ENCODE measurements at places on chromosomes 7 and 10. TPM values are rescaled to one million over a fixed set of nuclear protein-coding genes. Genes with fewer than 3 reads are reported as not detected.

- DNase-seq: no peak
Observed at GRCh38 chr7:151244841-151245346, 3.6 kb downstream of the SMARCD3 start.

DNA sequence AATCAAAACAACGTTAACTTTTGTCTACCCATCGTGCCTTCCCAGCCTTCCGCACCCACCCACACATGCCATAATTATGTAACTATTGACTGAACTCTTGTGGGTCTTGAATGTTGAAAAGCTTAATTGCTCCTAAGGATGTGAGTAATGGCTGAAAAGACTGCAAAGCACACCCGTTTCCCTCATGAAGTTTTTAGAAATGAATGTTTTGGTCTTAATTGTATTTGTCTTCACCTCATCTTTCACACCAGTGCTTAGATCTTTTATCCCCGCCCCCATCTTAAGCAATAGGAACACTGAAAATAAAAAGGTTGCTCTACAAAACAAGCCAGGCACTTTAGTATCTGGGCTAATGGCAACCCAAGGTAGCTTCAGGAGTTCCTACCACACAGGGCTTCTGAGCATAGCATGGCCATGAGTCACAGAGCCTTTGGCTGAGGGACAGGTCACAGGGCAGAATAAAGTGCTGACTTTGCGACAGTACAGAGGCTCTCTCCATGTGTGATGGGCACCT, 690.5 kb downstream of the PARD3 start:
- DNase-seq: peak; percentile 55

DNA sequence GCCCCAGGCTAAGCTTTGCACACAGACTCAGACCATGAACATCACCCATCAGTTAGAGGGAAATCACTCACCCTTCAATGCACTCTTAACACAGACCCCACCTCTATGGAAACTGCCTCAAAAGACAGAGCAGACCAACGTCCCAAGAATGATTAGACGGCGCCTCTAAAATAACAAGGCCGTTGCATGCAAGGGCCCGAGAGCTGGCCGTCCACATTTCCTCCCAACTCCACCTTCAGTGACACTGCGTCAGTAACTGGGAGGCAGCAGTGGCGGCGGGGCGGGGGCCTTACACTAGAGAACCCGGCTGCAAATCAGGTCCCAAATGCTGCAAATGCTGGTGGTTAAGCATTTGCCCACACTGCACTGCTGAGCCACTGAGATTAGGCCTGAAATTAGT, 115.0 kb downstream of the PTPRN2 start:
- no peak for DNase-seq

SPDYE11 gene
- 1.00 TPM for polyA plus RNA-seq

TNKS2 gene
- polyA plus RNA-seq: 61.6 TPM

Data from left lung (tissue), 14 donors.